Stimulated activated CD8-positive, alpha-beta memory T cell treated with anti-CD3 and anti-CD28 coated beads, Interleukin-15, amount 100 ng/mL, for 4 hours (primary cell): ENCODE measurements at places on chromosomes 1 and 21.

DNA sequence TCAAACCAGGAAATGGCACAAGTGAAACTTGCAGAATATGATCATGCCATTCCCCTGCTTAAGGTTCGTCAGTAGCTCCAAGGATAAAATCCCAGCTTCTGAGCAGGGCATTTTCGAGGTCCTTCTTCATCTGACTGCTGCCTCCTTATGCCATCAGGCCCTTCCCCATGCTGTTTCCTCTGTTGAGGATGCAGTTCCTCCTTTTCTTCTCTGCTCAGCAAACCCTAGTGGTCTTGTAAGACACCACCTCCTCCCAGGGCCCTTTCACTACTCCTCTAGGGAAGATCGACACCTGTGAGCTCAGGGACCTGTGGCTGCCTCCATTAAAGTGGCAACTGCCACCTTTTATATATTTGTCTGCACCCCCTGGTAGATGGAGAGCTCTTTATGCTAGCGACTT, 62.1 kb upstream of the JUN start:
- DNase-seq = no peak

DNA sequence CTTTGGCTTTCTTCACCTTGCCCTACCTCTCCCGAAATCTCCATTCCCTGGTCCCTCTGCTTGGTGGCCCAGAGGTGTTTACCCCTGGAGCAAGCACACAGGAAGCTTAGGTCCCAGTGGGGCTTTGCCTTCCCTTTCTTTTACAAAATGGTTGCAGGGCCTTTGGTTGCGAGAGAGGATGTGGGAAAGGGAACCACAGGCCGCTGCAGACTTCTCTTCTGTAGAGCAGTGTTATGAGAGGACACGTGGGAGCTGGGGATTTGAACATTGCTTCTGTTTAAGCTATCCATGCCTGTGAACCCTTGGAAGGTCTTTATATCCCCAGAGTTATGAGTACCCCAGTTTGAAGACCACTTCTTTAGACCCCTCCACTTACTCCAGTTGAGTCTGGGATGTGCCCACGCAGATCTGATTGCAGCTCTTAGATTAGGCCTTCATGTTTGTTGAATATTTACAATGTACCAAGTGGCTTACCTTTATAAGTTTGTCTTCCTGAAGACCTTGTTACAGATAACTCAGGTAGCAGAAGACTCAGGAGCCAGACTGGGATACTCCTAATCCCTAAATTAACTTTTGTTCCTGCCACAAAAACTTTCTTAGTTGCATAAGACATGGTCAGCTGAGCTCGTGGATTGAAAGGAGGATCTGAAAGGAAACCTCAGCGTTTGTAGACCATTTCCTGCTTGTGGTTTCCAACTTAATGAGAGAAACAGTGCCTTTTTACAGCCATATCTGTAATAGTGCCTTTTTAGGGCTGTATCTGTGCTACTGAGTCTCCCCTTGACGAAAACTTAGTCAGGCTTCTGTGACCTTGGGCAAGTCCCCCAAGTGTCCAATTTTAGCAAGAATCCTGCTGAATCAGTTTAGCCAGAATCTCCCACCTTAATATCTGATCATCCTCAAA, 21.9 kb upstream of the IVNS1ABP start:
- no peak for DNase-seq

DNA sequence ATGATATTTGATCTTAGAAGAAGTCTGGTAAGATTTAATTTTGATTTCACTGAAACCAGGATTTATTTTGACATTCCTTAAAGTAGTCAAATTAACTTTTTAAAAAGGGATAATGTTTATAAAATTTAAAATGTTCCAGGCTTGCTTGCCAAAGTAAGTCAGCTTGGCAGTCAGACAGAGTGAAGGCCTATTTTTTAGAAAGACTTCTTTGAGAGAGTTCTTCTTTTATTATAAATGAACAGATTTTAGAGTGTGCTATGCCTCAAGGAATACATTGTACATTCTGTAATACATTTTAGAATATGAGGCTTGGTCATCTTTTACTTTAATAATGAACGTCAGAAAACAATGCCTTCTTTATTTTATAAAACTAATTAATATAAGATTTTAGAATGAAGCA, 138.7 kb downstream of the DISP1 start:
- no peak for DNase-seq

DNA sequence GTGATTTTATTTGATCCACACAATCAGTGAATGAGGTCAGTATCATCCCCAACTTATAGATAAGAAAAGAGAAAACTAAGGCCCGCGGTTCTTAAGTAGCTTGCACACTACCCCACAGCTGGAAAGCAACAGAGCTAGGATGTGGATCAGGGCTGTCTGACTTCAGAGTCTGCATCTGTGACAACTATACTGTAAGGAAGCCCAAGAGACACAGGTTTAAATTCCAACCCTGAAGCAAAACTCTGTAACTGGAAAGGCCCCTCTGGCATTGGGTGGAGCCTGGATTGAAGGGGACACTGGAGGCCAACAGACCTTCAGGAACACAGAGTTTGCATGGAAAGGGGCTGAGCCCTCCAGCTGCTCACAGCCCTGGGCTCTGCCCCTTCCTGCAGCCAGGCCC, 40.2 kb downstream of the LGR6 start:
- DNase-seq = no peak

DNA sequence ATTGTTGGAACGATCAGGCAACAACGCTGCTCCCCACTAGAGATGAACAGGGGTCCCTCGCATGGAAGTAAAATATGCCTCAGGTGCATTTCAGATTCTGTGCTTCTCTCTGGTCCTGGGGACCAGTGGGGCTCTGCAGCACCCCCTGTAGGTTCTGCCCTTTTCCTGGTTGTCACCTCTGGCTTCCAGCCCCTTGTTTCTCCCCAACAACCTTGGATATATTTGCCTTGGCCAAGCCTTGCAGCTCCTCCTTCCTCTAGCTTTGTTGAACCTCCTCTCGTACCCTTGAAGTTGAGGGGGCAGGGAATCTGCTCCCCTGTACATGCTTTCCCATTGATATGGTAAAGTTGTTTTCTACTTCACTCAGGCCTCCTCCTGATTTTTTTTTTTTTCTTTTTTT, 5.4 kb upstream of the RGSL1 start:
- no peak for DNase-seq

- DNase-seq = no peak
These were observed 38.2 kb downstream of the PAX7 start for GRCh38 chr1:18668750-18669404.

GRCh38 chr1:225655509-225656258, 2.8 kb upstream of the ENAH start:
- no peak for DNase-seq

GRCh38 chr1:210328746-210329503, at the start of gene HHAT:
HHAT (plus strand) TSS chr1:210328902; CDS start chr1:210348976, 20,074 bp downstream.
- peak; percentile 31 for DNase-seq

- DNase-seq = no peak
These were observed 43.9 kb downstream of the NAV1 start for GRCh38 chr1:201582705-201583442.
